ENCODE measurements at places on chromosomes 6 and 20. TPM values are rescaled to one million over a fixed set of nuclear protein-coding genes. Genes with fewer than 3 reads are reported as not detected.
A peak's percentile ranks its signal among the peaks of the same experiment; 100 is the strongest.

Gene SAMD3
- 1.2 TPM for total RNA-seq

GRCh38 chr20:23193801-23194384, 107.8 kb upstream of the CD93 start:
- H3K27me3 ChIP-seq, result no peaks in the 10 kb centered on the region
- no peaks in the 10 kb centered on the region for H3K36me3 ChIP-seq
- DNase-seq, result no peak

DNA sequence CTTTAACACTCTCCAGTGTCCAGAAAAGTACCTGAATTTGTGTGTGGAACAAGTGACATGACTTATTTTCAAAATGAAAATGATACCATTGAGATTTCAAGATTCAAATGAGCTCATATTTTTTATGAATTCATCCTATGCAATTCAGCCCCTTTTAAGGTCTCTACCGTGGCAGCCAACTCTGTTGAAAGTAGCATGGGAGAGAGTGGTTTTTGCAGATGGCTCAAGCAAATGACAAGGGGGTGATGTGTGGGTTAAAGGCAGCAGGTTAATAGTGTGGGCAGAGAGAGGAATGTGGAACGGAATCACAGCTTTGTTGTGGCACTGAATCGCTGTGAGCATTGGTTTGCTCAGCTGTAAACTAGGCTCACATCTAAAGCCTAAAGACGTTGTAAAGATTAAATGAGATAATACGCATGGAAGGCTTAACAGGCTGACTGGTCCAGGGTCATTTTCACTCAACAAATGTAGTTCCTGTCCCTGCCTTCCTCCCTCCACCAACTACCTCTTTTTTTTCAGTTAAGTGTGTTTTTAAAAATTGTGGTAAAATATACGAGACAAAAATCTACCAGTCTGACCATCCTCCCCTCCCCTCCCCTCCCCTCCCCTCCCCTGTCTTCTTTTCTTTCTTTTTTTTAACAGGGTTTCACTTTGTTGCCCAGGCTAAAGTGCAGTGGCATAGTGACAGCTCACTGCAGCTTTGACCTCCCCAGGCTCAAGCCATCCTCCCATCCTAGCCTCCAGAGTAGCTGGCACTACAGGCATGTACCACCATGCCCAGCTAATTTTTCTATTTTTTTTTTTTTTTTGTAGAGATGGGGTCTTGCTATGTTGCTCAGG, 114.7 kb upstream of the ZNF217 start:
- H3K4me3 ChIP-seq, result no peak overlapping the region
- H3K27me3 ChIP-seq, result no peaks in the 10 kb centered on the region
- no peaks in the 10 kb centered on the region for H3K4me1 ChIP-seq
- DNase-seq, result no peak

- no peaks in the 10 kb centered on the region for H3K36me3 ChIP-seq
- H3K4me1 ChIP-seq, result no peaks in the 10 kb centered on the region
- H3K27ac ChIP-seq, result no peak overlapping the region
These were observed 226.9 kb downstream of the CD83 start for GRCh38 chr6:14344486-14344885.

GRCh38 chr20:37356387-37356786, 10.4 kb downstream of the SRC start:
- H3K4me1 ChIP-seq, result no peaks in the 10 kb centered on the region
- H3K27me3 ChIP-seq, result no peaks in the 10 kb centered on the region
- H3K36me3 ChIP-seq, result no peaks in the 10 kb centered on the region
- no peak overlapping the region for H3K27ac ChIP-seq
- no peak overlapping the region for H3K4me3 ChIP-seq
- DNase-seq, result peak; percentile 94

GRCh38 chr6:7107578-7108195, at the start of gene RREB1:
RREB1 (plus strand) TSS chr6:7107961; CDS start chr6:7181912, 73,951 bp downstream.
- H3K27me3 ChIP-seq, result no peaks in the 10 kb centered on the region
- H3K4me1 ChIP-seq, result no peaks in the 10 kb centered on the region
- H3K4me3 ChIP-seq, result peak within 1 kb of the TSS; percentile 90
- H3K36me3 ChIP-seq, result no peaks in the 10 kb centered on the region

GRCh38 chr20:62652041-62652893, 10.0 kb downstream of the SLCO4A1 start:
- H3K36me3 ChIP-seq, result no peaks in the 10 kb centered on the region
- no peak overlapping the region for H3K27ac ChIP-seq
- peak; percentile 95 for DNase-seq
- H3K27me3 ChIP-seq, result no peaks in the 10 kb centered on the region
- no peak overlapping the region for H3K4me3 ChIP-seq

GRCh38 chr20:32946629-32947028, 57.6 kb downstream of the SUN5 start:
- no peak overlapping the region for H3K27ac ChIP-seq
- H3K4me3 ChIP-seq, result no peak overlapping the region
- H3K4me1 ChIP-seq, result no peaks in the 10 kb centered on the region
- H3K27me3 ChIP-seq, result no peaks in the 10 kb centered on the region

Gene LY6G6D
- total RNA-seq, result not detected

GRCh38 chr6:29892696-29893095, 49.6 kb upstream of the HLA-A start:
- no peaks in the 10 kb centered on the region for H3K36me3 ChIP-seq
- no peaks in the 10 kb centered on the region for H3K4me1 ChIP-seq
- no peak overlapping the region for H3K27ac ChIP-seq
- DNase-seq, result no peak

GRCh38 chr6:25747477-25747876, 7.1 kb upstream of the SLC17A4 start:
- no peak for DNase-seq
- H3K4me3 ChIP-seq, result no peak overlapping the region
- H3K27ac ChIP-seq, result no peak overlapping the region

DNA sequence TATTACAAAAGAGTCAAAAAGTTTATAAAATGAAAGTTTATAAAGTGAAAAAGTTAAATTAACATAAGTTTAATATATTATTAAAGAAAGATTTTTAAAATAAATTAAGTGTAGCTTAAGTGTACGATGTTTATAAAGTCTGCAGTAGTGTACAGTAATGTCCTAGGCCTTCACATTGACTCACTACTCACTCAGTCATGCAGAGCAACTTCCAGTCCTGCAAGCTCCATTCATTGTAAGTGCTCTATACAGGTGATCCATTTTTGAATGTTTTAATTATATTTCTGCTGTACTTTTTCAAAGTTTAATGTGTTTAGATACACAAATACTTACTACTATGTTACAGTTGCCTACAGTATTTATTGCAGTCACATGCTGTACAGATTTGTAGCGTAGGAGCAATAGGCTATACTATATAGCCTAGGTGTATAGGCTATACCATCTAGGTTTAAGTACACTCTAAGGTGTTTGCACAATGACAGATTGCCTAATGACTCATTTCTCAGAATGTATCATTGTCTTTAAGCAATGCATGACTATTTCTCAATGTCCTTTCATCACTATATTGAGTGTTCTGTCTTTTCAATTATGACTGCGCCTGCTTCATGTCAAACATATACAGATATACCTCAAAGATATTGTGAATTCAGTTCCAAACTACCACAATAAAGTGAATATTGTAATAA, 1110.3 kb upstream of the MAP3K7 start:
- H3K36me3 ChIP-seq, result no peaks in the 10 kb centered on the region
- no peak overlapping the region for H3K4me3 ChIP-seq
- no peaks in the 10 kb centered on the region for H3K27me3 ChIP-seq
- no peak for DNase-seq
- H3K27ac ChIP-seq, result no peak overlapping the region

DNA sequence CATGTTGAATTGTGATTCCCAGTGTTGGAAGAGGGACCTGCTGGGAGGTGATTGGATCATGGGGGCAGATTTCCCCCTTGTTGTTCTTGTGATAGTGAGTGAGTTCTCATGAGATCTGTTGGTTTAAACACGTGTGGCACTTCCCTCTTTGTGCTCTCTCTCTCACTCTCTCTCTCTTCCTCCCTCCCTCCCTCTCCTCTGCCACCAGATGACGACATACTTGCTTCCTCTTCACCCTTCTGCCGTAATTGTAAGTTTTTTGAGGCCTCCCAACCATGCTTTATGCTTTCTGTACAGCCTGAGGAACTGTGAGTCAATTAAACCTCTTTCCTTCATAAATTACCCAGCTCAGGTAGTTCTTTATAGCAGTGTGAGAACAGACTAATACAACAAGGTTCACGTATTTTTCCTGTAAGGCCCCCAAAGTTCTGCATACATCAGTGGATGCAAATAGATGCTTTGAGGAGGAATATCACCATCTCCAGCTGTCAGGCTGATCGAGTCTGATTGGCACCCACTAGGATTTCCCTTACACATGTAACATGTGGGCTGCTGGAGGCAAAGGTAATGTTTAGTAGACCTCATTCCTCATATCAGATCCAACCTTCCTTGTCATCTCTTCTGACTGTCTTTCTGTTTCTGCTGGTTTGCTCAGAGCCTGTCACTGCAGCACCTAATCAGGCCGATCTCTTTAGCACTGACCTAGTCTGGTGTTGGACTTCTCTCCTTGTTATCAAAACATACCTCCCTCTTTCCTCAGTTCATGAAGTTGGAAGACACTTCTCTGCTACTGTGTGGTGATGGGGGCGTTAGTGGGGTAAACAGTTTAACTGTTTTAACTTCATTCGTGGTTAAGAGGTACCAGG, 54.3 kb upstream of the BACH2 start:
- DNase-seq, result no peak
- no peaks in the 10 kb centered on the region for H3K36me3 ChIP-seq
- H3K27me3 ChIP-seq, result no peaks in the 10 kb centered on the region
- no peak overlapping the region for H3K4me3 ChIP-seq
- H3K27ac ChIP-seq, result no peak overlapping the region
- no peaks in the 10 kb centered on the region for H3K4me1 ChIP-seq

GRCh38 chr6:96864216-96865054, 27.2 kb upstream of the GPR63 start:
- H3K4me1 ChIP-seq, result no peaks in the 10 kb centered on the region
- DNase-seq, result no peak
- no peaks in the 10 kb centered on the region for H3K27me3 ChIP-seq
- no peak overlapping the region for H3K27ac ChIP-seq

Gene DNMT3B
- total RNA-seq, result 1.9 TPM

All from aorta (tissue), 5 donors.